ENCODE measurements at places on chromosomes 3 and 15.
A peak's percentile ranks its signal among the peaks of the same experiment; 100 is the strongest.

DNA sequence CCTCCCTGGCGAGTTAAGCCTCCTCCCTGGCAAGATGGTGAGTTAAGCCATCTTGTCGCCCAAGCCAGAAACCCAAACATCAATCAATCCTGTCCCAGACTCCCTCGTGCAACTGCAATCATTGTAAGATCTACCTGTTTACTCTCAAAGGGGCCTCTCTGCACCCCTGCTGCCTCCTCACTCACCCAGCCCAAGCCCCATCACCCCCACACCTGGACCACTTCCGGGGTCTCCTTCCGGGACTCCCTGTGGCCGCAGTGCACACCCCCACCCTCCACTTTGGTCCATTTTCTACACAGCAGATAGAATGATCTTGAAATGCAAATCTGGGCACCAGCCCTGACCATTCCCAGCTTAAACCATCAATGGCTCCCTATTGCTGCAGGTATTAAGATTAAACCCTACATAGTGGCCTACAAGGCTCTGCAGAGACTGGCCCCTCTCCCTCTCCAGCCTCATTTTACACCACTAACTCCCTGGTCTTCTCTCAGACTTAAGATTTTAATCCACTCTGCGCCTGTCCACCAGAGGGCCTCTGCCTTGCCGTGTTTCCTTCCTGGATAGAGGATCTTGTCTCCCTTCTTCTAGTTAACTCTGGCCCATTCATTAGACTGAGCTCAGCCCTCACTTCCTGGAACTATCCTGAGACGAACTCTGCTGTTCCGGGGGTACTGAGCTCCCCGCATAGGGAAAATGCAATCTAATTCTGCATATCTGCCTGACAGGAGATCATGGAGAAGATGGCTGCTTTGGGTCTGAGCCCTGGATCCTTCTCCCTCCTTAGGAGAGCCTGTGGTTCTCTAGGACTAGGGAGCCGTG lies 41.9 kb upstream of the SLC6A1 start:
- no peak for DNase-seq

GRCh38 chr3:21729888-21730459 lies 21.0 kb downstream of the ZNF385D start:
- no peak for DNase-seq

GRCh38 chr3:133376810-133377209 lies 23.0 kb upstream of the BFSP2 start:
- no peak for DNase-seq

DNA sequence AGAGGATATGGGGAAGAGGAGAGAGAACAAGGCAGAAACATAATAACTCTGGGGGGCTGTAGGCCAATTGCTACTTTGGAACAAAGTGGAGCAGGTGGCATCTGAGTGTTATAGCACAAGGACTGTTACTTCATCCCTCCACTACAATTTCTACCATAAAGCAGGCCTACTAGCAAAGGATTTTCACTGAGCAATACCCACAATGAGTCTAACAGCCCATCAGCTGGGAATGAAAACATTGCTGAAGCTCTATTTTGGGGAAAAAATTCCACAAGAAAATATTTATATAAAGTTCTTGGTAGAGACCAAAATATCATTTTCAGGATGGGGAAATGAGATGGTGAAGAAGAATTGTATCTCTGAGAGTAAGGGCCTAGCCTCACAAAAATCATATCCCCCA lies 3.6 kb upstream of the SHC4 start:
- no peak for DNase-seq

DNA sequence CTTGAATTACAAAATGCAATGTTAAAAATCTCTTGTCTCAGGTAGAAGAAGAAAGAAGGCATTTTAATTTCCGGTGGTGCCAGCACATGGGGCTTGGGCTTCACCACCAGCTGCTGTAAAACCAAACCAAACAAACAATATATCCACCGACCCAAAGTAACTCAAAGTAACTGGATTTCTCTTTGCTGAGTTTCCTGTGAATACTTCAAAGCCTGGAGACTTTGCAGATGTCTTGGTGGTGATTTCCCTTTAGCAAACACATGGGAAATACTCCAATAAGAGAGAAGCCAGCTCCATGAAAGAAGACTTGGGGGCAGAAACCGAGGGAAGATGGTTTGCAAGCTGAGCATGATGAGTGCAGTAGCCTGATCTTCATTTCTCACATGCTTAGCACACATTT lies 62.6 kb downstream of the EIF4E3 start:
- DNase-seq: no peak

GRCh38 chr3:129756871-129757270 lies 136.6 kb downstream of the TMCC1 start:
- no peak for DNase-seq

DNA sequence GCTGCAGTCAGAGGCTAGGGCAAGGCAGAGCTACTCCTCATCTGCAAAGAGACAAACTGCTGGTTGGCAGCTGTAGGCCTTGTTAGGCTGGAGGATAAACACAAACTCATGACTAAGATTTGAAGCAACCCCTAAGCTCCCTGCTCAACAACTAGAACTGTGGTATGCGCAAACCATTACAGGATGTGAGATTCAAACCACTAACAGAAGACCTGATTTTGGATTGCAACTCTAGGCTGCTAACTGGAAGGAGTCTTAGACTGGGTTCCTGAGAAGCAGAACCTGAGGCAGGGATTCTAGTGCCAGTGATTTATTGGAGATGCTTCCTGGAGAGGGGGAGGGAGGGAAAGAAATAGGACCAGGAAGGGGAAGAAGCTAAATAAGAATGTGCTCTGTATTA lies 22.5 kb downstream of the CCR4 start:
- no peak for DNase-seq

DNA sequence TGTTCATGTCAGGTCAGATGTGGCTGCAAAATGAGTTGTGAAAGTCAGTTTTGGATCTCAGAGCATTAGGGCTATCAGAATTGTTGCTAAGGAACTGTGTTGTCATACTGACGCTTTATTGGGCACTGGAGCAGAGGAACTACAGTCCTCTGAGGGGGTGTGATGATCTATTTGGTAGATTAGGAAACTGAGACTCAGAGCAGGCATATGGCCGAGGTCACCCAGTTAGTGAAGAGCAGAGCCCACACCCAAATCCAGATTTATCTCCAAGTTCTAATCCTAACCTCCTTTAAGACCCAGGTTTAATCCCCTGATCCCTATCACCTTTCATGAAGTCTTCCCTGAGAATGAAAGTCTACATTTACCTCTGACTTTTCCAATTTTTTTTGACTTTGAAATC lies 25.6 kb upstream of the GLCE start:
- no peak for DNase-seq

DNA sequence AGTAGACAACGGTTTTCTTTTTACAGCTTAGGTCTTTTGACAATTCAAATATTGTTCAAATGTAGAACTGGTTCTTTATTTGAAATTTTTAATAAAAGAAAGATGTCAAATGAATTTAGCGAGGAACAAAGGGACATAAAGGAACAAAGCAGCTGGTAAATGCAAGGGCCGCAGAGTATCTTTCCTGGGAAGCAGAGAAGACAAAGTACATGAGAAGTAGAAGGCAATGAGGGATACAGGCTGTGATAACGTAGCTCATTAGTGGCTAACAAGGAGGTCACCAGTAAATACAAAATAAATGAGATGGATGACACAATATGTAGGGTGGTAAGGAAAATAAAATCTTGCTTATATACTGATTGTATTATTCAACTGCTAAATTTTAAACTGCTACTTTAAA lies 762.8 kb downstream of the VGLL3 start:
- DNase-seq: no peak

DNA sequence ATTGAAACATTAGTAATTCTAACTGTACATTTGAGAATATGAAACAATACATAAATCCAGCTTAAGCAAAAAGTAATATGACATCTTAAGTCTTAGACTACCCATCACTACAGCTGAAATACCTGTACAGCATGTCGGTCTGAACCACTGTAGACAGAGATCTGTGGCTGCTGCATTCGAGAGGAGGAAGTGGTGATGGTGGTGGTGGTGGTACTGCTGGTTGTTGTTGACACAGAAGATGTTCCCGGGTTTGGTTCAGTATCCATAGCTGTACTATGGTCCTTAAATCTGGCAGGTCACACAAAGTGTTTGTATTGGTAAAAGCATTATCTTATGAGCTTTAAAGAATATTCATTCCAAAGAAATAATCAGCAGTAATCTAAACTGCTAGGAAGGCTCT lies 2.9 kb downstream of the PHC3 start:
- DNase-seq: no peak

DNA sequence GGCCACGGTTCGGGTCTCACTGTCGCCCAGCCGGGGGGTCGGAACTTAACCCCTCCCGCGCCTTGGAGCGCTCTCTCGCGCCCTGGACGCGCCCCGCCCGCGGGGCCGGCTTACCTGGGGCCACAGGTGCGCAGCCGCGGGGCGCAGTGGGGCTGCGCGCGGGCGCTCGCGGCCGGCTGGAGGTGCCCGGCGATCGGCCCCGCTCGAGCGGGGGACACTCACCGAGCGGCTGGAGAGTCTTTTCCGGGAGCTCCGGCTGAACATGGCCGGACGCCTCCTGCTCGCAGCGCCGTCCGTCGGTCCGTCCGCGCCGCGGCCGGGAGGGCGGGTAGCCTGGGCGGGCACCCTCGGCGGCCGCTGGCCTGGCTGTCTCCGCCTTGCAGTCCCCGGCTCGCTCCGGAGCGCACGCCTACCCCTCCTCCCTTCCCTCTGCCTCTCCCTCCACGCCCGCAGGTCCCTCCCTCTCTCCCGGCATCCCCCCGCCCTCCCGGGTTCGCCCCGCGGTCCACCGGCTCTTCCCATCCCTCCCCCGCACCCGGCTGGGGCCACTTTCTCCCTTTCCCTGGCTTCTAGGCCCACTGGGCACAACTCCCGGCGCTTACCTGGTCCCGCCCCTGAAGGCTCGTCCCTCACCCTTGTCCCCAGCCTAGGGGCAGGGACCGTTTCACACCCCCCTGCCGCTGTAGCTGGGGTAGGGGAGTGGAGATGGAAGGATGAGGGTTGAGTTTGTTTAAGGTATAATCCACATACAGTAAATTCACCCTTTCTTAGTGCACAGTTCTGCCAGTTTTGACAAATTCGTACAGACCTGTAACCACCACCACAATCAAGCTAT lies 220.1 kb upstream of the PRICKLE2 start:
- no peak for DNase-seq

- DNase-seq: no peak
Observed at GRCh38 chr3:125028657-125029056, 27.1 kb downstream of the HEG1 start.

- DNase-seq: no peak
Observed at GRCh38 chr3:170002231-170002630, 35.6 kb upstream of the GPR160 start.

GRCh38 chr15:29024662-29025061 lies 138.9 kb downstream of the APBA2 start:
- peak; percentile 8 for DNase-seq
